ENCODE measurements at places on chromosomes 11 and 22.

- no peak for DNase-seq
Measured at GRCh38 chr22:37804881-37805809, 2.6 kb upstream of the GCAT start.

DNA sequence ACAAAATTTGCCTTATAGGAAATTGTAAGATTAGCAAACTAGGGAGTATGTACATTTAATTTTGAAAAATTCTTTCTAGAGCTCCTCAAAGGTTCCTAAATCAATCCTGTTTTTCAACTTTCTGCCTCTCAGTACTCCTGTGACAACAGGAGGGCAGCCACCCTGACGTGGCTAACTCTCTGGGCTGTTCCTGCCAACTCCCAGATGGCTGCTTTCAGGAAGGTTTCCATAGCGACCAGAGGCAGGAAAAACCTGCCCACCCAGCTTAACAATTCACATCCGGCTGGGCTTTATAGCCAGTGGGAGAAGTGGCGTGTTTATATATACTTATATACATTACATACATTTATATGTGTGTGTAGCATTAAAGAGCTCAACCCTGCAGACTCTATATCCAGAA lies 26.5 kb downstream of the SGSM3 start:
- DNase-seq = peak; percentile 12

GRCh38 chr11:12017865-12018453 lies 9.5 kb upstream of the DKK3 start:
- DNase-seq = no peak

GRCh38 chr22:22770280-22770871 lies 117.2 kb upstream of the IGLL5 start:
- peak; percentile 39 for DNase-seq

GRCh38 chr11:47143322-47143721 lies 33.4 kb downstream of the ARFGAP2 start:
- DNase-seq = no peak

DNA sequence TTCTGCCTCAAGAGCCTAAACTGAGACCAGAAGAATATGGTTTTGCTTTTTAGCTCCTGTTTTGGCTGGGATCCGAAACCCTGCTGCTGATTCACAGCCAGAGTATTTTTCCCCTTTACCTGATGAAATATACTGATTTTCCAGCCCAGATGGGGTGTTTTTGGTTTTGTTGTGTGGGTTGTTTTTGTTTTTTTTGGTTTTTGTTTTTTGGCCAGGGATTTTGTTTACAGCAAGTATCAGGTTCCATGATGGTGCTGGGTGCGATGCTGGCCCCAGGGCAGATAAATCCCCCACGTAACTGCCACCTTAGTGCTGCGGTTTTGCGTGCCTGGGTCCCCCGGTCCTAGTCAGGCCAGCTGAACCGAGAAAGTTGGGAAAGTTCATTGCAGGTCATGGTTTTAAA lies 103.7 kb downstream of the ZBTB16 start:
- no peak for DNase-seq

DNA sequence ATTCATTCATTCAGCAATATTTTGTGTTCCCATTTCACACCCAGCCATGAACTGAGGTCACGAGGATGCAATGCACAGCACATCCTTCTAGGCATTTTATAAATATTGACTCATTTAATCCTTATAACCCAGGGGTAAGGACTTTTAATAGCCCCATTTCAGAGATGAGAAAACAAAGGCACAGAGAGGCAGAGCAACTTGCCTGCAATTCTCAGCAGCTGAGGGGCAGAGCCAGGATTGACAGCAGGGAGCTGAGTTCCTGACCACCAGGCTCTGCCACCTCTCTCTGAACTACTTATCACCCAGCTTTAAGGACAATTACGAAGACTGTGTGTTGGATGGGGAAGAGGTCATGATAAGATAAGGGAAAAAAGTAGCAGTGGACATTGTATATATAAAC lies 12.8 kb upstream of the FGF3 start:
- no peak for DNase-seq

DNA sequence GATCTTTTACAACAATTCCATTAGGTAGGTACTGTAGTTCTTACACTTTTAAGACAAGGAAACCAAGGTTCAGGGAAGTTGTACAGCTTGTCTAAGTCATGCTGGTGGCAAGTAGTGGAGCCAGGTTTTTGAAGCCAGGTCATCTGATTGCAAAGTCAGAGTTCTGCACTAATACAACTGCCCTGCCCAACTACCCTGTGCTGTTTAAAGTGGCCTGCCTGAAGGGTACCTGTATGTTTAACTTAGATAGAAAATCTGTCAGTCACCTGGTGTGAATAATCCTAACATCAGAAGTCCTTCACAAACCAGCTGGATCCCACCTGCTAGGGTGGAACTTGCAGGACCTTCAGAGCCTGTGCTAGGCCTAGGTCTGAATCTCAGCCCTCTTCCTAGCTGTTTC lies 44.2 kb downstream of the ARFGAP2 start:
- DNase-seq = no peak

GRCh38 chr11:117044287-117045035 lies 53.8 kb downstream of the SIK3 start:
- DNase-seq = no peak

- no peak for DNase-seq
Measured at GRCh38 chr11:67700141-67700540, 25.7 kb upstream of the ALDH3B2 start.

GRCh38 chr11:78791254-78791653 lies 216.6 kb upstream of the NARS2 start:
- DNase-seq = no peak

- DNase-seq = no peak
Measured at GRCh38 chr11:7759010-7759409, 37.7 kb downstream of the OR5P2 start.

DNA sequence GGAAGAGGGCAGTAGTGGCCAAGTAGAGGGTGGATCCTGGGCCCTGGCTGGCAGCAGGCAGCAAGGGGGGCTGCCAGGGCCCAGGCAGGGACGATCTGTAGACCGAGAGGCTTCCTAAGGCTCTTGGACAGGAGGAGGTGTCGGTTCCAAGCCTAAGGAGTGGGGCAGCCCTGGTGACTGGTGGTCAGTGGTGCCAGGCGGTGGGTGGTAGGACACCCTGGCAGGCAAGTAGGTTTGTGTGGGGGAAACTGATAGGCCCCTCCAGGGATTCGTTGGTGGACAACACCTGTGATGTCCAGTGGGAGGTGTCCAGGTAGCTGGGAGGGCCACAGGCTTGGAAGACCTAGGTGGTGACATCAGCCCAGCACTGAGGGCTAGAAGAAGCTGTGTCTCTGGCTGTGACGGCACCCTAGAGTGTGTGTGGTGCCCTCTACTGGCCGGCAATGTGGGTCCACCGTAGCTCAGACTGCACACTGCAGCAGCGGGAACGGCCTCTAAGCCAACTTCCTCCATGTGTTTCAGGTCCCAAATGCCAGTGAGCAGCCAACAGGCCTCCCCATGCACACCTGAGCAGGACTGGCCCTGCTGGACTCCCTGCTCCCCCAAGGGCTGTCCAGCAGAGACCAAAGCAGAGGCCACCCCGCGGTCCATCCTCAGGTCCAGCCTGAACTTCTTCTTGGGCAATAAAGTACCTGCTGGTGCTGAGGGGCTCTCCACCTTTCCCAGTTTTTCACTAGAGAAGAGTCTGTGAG lies 9.4 kb upstream of the SAMM50 start:
- DNase-seq = peak; percentile 36

- DNase-seq = no peak
Measured at GRCh38 chr22:36425977-36426523, 38.3 kb upstream of the MYH9 start.

DNA sequence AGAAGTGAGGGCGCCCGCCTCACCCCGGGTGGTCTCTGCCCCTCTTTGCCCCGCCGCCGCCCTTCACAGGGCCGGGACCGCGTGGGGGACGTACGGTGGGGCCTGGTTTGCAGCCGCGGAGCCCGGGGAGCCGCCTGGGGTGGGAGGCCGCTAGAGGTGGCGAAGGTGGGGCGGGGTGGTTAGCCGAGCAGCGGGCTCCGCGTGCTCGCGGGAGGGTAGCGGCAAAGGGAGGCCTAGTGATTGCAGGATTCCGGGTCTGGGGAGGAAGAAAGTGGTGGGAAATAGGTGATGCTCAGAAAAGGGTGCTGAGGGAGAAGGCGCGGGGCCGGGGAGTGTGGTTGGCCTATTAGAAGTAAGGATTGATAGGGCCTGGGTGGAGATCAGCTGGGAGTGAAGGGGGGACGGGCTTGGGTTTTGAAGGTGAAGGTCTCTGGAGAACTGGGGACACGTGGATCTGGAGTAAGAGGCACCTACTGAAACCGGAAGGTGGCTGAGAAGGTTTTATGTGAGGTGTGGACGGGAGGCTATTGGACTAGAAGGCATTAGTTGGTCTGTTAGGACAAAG lies 571 bp downstream of the FAR1 start:
- DNase-seq = peak; percentile 17

GRCh38 chr11:118908901-118909618 lies 16.7 kb downstream of the BCL9L start:
- DNase-seq = no peak

DNA sequence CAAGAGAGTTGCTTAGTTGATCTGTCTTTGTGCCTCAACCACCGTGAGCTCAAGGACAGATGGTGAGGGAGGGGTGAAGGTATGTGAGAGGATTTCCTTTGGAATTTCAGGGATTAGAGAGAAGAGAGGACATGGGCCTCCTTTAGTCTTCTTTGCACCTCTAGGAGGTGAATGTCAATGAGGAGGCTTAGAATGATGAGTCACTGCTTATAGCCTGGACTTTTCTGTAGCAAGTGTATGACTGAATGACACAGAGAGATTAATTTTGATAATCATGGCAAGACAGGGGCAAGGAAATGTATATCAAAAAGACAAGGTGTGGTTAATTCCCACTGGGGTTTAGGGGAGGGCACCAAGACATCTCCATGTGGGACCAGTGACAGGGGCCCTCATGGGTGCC lies 947.3 kb upstream of the TENM4 start:
- DNase-seq = no peak

- DNase-seq = no peak
Measured at GRCh38 chr22:19005905-19006304, 69.8 kb upstream of the PRODH start.

DNA sequence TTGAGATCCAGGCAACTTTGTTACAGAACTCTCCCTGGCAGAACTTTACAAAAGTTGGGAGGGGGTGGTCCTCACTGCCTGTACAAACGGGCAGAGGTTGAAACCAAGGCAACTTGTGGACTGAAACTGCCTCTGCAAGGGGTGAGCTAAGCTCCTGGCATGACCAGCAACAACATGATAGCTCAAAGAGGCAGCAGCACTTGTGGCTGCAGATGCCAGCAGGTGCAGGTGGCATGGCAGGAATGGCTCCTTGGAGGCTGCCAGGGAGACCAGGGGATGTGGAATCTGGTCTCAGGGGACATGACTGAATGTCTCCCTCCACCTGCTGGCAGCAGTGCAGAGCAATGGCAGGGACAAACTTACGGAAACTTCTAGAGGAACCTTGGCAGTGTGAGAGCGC lies 38.8 kb upstream of the PHF21A start:
- DNase-seq = no peak

DNA sequence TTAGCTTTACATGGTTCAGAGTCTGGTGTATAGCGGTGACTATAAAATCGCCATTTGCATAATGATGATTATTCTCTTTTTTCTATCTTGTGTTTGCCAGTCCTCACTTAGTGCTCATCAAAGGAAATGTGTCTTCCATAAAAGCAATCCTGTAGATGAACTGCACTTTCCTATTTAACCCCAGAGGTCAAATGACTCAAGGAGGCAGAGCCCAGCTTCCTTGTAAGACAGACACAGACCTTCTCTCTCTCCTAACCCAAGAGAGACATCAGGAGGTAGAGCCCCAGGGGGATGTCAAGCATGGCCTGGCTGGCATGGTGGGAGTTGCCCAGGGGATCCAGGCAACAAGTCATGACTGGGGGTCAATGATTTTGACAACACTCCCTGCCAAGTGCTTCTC lies 46.9 kb upstream of the CRTAM start:
- no peak for DNase-seq

GRCh38 chr11:102661040-102661439 lies 35.9 kb upstream of the MMP20 start:
- DNase-seq = no peak

GRCh38 chr11:19258641-19259230 lies 18.0 kb upstream of the E2F8 start:
- no peak for DNase-seq

GRCh38 chr11:109783840-109784239 lies 309.4 kb upstream of the ZC3H12C start:
- no peak for DNase-seq

- DNase-seq = no peak
Measured at GRCh38 chr22:23715806-23716375, 25.1 kb downstream of the RGL4 start.

- no peak for DNase-seq
Measured at GRCh38 chr22:30565341-30565740, 9.1 kb downstream of the GAL3ST1 start.

DNA sequence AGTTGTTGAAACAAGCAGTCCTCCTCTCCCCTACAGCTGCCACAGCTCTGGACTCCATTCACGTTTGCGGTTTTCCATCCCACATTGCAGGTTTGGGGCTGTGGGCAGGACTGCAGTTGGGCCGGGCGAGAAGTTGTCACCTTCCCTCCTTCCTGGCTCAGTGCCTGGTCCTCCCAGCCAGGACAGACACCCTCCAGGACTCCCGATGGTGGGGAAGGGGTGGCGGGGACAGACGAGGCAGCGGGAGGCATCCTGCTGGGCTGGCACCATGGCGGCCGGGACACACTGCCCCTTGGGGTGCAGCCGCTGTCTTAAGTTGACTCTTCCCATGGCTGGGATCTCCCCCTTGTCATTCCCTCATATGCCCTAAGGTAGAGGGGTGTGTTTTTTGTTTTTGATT lies 615.2 kb downstream of the BRD1 start:
- no peak for DNase-seq

DNA sequence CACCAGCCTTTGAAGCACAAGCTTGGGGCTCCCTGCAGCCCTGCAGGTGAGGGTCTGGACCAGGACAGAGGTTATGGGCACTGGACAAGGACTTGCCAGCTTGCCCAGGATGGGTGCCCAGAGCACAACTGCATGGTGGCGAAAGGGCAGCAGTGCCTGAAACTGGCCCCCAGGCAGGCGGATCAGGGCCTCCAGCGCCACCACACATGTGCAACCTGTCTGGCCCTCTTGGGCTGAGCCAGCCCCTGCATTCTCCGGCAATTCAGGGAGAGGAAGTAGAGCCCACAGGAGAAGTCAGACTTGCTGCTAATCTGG lies 18.8 kb downstream of the MB start:
- DNase-seq = no peak

- no peak for DNase-seq
Measured at GRCh38 chr11:76830639-76831327, 29.9 kb upstream of the ACER3 start.

DNA sequence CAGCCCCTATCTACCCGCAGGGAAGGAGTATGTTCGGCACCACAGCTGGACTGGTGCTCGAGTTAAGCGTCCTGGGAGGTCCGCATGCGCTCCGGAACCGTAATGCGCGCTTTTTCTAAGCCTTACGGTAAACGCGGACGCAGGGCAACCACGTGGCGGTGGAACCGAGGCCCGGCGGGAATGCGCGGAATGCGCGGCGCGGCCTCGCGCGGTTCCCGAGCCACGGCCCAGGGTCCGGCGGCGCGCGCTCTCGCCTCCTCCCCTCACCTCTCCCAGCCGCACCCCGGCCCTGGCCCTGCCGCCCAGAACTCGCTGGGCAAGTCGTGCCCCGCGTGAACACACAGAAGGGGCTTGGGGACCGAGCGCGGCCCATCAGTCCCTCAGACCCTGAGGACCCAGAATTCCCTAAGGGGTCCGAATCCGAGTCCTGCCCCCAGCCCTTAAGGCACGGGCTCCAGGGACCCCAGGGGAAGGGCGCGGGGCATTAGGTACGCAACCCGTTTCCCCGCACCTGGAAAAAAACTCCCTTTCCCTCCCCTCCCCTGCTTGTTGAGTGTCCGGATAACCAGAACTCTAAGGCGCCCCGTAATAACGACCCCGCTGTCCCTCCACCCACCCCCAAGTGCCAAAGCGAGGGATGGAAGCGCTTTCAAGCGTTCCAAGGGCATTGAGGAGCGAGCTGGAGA lies 4.3 kb upstream of the CCND1 start:
- DNase-seq = peak; percentile 76

Data from neuronal stem cell (in vitro differentiated cells).